Activated T-helper 1 cell treated with anti-CD3 and anti-CD28 coated beads, Interleukin-12 subunit alpha, Interleukin-12 subunit beta, Interleukin-2, Interleukin-4 antibody, amounts not matched to agents 30 ng/mL and 10 ng/mL and 1 ng/mL, durations not matched to agents 14 hours and 24 hours and 36 hours (primary cell): ENCODE measurements at places on chromosomes 13 and 19.

- DNase-seq, result no peak
Measured at GRCh38 chr13:114161028-114161556, 18.0 kb upstream of the CFAP97D2 start.

DNA sequence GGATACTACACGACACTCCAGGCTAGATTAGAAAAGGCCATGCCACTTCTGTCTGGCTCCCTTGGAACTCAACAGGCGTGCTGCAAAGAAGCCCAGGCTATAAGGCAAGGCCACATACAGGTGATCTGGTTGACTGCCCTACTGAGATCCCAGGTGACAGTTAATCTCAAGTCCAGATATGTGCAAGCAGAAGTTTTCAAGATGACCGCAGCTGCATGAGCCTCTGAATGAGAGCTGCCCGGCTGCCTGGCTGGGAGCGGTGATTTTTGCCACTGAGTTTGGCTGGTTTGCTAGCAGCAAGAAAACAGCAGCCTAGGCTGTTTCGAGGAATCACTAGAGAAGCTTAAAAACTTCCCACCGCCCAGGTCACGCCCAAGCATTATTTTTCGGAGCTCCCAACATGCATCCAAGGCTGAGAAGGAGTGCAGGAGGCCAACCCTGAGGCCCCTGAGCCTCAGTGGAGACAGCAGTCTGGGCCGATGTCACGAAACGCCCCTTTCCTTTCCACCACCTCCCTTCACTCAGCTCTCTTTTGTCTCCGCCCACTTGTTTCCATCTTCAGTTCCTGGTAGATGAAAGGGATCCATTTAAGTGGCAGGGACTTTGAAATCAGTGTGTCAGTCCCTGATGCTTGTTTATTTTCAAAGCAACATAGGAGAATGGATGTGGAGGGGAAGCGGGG lies 14.0 kb upstream of the URI1 start:
- DNase-seq, result no peak

GRCh38 chr13:41919031-41919740 lies 41.7 kb downstream of the VWA8 start:
- DNase-seq, result no peak

- peak; percentile 73 for DNase-seq
Measured at GRCh38 chr19:10295305-10295846, 5.6 kb downstream of the ICAM5 start.

DNA sequence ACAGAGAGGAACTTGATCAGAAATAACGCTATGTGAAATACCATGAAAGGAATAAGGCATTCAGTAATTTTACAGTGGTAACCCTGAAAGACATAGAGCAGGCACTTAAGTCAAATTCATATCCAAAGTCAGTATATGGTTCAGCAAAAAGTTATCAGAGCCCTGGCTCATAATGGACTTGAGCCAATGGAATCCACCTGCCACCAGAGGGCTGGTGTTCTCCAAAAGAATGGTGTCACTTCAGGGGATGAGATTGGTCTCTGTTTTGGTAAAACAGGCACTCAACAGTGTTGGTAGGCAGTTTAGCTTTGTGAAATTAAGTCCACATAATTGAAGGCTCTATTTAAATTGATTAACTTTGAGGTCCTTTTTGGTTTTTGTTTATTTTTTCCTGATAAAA lies 93.9 kb downstream of the LIG4 start:
- DNase-seq, result no peak

DNA sequence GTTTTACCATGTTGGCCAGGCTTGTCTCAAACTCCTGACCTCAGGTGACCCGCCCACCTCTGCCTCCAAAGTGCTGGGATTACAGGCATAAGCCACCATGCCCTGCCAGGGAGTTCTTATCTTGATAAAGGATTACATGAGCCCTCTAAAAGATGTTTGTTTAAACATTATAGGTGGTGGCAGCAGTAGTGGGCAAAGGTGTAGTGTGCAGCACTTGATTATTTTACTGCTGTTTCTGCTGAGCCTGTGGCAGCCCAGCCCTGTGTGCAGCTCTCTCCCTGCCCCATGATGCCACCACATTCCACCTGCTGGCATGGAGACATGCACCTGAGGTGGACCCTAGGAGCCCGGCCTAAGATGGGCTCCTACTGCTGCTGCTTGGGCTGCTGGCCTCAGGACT lies 54.0 kb downstream of the ZNF429 start:
- no peak for DNase-seq

- no peak for DNase-seq
Measured at GRCh38 chr13:36612230-36612629, 61.6 kb upstream of the SERTM1 start.

GRCh38 chr19:44570984-44571684 lies 41.7 kb upstream of the CEACAM20 start:
- peak; percentile 34 for DNase-seq

- DNase-seq, result no peak
Measured at GRCh38 chr13:28533125-28533436, 38.2 kb upstream of the FLT1 start.

GRCh38 chr13:103965506-103966243 lies 899.5 kb upstream of the SLC10A2 start:
- DNase-seq, result no peak

- no peak for DNase-seq
Measured at GRCh38 chr13:31807090-31807541, 67.8 kb downstream of the RXFP2 start.

DNA sequence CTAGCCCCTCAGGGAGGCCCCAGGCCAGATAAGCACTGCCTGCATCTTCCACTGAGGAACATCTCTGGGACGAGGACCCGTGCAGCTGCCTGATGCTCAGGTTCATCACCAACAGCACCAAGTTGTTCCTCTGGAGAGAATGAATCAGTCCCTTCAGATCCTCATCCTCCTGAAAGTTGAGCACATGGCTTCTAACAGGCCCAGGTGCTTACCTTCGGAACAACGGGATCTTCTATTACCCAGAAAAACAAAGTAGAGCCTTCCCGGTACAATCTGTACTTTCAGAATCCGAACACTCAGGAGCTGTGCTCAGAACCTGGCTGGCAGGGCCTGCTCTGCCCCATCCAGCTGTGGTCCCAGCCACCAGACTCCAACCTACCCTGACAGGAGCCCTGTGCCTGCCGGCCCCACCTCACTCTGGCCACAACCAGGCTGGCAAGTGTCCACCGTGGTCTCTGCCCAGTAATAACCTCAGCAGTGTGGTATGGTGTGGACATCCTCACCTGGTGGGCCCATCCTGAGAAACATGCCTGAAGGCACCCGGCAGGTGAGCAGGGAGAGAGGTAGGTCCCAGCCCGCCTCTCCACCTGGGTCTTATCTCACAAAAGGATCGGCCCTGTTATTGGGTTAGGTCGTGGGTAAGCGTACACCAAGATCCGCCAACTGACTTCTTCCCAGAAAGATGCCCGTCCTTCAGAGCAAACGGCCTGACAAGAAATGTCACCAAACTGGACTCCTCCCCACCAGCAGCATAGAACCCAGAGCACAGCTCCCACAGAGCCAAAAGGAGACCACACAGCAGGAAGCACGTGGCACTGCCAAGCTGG lies 34.1 kb downstream of the ELL start:
- DNase-seq, result no peak

DNA sequence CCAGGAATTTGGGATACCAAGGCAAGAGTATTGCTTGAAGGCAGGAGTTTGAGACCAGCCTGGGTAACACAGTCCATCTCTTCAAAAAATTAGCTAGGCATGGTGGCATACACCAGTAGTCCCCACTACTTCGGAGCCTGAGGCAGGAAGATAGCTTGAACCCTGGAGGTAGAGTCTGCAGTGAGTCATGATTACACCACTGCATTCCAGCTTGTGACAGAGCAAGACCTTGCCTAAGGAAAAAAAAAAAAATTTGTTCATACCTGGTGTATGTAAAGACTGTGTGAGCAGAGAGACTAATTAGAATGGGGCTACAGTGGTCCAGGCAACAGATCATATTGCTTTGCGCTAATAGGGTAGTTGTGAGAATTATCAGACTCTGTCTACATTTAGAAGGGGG lies 778.3 kb upstream of the PCDH20 start:
- no peak for DNase-seq

GRCh38 chr19:45592366-45592765 lies 7.8 kb upstream of the OPA3 start:
- DNase-seq, result no peak

- no peak for DNase-seq
Measured at GRCh38 chr13:76828316-76828741, 57.9 kb downstream of the KCTD12 start.

GRCh38 chr13:21075379-21076249 lies 14.2 kb upstream of the LATS2 start:
- peak; percentile 6 for DNase-seq

- DNase-seq, result no peak
Measured at GRCh38 chr13:53921473-53921872, 892.9 kb downstream of the OLFM4 start.

- DNase-seq, result no peak
Measured at GRCh38 chr19:23851966-23852365, 62.7 kb upstream of the ZNF726 start.

DNA sequence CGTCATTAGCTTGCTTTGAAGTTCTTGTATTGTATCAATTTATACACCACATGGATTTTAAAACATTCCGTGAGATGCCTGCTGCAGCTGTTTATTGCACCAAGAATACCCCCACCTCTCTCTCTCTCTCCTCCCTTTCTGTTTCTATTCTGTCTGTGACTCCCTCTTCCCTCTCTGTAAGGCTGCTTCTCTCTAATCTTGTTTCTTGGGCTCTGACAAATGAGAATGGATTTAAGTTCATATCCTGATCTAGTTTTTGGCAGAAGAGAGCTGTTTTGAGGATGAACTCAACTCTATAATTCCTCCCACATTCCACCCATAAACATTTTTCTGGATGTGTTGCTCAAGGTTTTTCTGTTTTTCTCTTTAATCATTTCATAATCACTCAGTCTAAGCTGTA lies 144.3 kb upstream of the FRY start:
- no peak for DNase-seq

- no peak for DNase-seq
Measured at GRCh38 chr13:113907635-113908617, 44.0 kb upstream of the GAS6 start.

DNA sequence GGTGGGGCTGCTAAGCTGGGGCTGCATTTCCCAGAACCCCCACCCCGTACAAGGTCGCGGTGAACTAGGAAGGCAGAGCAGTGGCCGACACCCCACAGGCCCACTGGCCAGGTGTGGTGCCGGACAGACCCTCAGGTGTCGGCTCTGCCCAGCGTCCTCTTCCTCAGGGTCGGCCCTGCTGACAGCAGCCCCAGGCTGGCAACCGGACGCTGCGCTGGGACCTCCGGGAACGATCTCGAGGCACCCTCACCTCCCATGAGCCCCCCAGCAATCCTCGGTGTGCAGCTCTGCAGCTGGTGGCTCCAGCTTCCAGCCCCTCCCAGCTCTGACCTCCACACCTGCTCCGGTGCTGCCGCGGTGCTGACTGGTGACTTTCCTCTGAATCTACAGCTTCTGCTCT lies 142.9 kb upstream of the SPACA7 start:
- no peak for DNase-seq

DNA sequence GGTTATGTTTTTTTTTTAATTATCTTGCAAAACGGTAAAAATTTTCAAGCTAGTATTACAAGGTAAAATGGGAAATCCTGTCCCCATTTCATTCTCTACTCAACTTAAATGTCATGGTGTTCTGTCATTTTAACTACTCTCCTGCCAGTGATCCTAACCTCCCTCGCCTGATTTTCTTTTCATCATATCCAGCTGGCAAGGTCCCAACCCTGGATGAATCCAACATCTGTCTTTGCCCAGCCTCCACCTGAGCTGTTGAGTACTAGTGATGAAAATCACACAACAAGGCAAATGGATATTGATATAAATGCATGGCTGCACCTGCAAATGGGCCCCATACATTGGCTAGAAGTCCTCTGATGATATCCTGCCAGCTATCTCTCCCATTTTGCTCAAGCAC lies 6.9 kb upstream of the CDK8 start:
- no peak for DNase-seq

- DNase-seq, result no peak
Measured at GRCh38 chr19:29401712-29402421, 123.9 kb upstream of the VSTM2B start.

- peak; percentile 12 for DNase-seq
Measured at GRCh38 chr19:3274942-3275582, 50.6 kb downstream of the CELF5 start.

- DNase-seq, result no peak
Measured at GRCh38 chr13:40290758-40291157, 375.7 kb downstream of the FOXO1 start.

DNA sequence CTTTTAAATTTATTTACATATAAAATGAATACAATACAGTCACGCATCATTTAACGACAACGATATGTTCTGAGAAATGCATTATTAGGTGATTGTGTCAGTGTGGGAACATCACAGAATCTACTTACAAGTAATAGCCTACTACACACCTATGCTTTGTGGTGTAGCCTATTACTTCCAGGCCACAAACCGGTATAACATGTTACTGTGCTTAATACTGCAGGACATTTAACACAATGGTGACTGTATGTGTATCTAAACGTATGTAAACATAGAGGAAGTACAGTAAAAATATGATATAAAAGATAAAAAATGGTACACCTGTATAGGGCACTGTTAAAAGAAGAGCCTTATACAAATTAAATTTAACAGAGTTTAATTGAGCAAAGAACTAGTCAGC lies 62.4 kb upstream of the KLHL1 start:
- DNase-seq, result no peak

DNA sequence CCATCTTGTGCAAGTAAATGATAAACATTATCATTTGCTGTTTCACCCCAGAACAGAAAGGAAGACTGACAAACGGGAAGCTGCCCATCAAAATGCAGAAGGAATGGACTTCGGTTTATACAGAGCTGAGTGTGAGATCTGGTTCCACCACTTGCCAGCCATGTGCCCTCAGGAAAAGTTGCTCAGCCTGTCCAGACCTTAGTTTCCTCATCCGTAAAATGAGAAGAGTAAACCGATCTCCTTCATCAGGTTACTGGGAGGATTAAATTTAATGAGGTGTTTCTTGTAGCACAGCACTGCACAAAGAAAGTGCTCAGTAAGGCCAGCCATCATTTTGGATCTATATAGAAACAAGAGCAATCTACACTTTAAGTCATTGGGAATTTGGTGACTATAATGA lies 36.7 kb upstream of the SERP2 start:
- no peak for DNase-seq

DNA sequence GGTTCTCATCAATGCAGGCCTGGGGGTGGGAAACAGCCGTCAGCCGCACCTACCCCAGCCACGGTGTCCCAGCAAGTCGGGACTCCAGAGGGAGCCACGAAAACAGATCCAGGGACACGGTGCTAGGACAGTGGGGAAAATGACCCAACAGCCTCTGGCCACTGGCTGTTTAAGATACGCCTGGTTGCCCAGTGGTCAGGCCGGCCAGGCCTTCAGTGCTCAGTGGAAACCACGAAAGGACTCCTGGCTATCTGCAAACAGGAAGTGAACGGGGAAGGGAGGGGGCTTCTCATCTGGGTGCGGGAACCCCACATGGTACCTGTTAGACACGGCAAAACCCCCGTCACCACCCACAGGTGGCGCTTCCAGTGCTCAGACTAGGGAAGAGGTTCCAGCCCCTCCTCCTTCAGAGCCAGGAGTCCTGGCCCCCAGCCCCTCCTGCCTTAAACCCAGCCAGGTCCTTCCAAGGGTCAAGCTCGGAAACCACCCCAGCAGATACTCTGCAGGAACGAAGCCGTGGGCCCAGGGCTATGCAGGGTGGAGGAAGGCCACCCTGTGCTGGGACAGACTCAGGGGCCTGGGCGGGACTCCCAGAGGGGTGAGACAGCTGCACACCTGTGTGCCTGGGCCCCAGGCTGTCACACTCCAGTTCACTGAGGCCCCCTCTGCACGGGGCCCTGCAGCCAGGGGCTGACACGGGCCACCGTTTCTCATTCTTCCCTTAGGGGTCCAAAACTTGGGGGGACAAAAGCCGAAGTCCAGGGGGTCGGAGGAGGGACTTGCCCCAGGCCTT lies 4.5 kb downstream of the PPP1R12C start:
- no peak for DNase-seq

- DNase-seq, result no peak
Measured at GRCh38 chr19:48874303-48875135, 2.3 kb downstream of the PPP1R15A start.
